ENCODE measurements at places on chromosomes 16 and 17.

DNA sequence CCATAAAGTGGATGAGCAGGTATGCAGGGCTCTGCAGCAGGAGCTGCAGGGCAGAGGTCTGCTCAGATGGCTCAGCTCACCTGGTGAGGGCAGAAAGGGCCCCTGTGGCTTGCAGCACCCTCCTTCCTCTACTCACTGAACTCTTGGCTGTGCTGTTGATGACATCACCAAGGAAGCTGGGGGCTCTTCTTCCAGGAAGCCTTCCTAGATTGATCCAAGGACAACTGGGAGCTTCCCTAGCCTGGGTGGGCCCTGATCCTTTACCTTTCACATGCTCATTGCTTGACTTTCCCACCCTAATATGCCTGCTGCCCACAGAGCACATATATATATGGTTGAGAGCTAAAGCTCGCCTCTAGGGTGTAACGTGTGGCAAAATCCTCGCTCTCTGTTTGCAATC, 2.5 kb downstream of the KIF19 start:
- DNase-seq: no peak

- no peak for DNase-seq
These were observed 8.5 kb downstream of the SLFN12 start for GRCh38 chr17:35423761-35424160.

GRCh38 chr17:75645889-75646637, 12.8 kb downstream of the SMIM5 start:
- no peak for DNase-seq

GRCh38 chr16:87541872-87542234, 49.0 kb upstream of the ZCCHC14 start:
- no peak for DNase-seq

DNA sequence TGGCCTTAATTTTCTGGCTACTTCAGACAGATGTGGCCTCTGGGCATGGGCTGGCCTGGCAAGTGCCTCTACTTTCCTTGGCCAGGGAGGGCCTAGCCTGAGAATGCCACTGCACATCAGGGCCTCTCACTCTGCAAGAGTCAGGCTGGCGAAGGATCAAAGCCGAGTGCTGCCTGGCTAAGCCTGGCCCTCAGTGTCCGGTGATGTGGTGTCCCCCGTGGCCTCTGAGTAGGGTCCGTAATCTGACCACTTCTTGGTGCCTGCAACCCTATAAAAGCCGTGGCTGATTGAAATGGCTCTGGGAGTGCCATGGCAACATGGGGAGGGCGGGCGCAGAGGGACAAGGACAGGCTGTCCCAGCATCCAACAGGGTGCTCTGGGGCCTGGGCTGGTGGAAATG, 30.2 kb downstream of the TBX4 start:
- DNase-seq: no peak

GRCh38 chr17:7262192-7262934, at the start of gene CLDN7:
Gene CLDN7, minus strand, starts transcription at chr17:7262478. Its CDS starts 435 bp downstream, at chr17:7262043.
- DNase-seq: peak; percentile 80

DNA sequence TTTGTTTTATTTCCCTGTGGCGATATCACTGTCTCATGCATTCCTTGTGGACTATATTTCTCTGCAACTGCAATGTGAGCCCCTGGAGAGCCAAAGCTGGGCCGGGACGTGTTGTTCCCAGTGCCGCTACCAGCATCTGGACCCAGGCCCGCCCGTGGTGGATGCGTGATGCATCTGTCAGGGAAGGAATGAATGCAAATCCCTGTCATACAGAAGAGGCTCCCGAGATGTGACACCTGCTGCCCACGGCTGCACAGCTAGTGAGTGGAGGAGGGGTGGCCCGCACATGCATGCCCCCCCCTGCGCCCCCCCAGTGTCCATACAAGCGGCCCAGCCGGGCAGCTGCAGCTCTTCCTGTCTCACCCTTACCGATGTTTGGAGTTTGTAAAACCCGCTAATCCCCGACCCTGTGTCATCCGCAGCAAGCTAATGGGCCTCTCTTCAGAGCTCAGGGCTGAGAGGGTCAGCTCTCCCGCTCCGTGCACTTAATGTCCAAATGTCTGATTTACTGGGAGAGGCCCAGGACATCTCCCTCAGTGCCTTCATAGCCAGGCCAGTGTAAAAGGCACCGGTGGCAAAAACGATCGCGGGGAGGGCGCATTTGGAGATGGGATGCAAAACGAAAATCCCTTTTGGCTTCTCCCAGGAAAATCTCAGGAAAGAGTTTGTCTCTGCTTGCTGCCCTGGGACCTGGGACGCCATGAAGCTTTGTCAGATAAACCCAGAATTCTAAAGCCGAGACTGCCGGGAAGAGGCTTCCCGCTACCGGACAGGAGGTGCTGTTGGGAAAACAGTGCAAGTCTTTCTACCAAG, 91.8 kb downstream of the FOXL1 start:
- no peak for DNase-seq

DNA sequence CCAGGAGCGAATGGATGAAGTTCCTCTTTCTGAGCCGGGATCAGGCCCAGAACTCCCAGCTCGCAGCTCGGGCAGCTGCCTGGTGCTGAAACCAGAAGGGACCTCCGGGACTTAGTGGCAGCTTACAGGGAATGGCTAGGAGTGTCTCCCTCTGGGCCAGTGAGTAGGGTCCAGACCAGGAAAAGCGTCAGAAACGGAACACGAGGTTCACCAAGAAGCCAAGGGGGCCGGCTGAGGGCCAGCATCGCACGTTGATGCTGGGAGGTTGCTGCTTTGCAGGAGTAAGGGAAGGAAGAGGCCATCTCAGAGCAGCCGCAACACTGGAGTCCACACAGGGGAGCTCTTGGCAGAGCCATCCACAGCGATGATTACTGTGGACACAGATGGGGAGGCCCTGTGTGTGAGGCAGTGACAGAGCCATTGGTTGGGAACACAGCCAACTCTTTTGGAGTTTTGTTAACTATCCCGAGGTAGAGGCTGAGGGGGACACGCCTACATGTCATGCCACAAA, 74.0 kb upstream of the CREBBP start:
- no peak for DNase-seq

DNA sequence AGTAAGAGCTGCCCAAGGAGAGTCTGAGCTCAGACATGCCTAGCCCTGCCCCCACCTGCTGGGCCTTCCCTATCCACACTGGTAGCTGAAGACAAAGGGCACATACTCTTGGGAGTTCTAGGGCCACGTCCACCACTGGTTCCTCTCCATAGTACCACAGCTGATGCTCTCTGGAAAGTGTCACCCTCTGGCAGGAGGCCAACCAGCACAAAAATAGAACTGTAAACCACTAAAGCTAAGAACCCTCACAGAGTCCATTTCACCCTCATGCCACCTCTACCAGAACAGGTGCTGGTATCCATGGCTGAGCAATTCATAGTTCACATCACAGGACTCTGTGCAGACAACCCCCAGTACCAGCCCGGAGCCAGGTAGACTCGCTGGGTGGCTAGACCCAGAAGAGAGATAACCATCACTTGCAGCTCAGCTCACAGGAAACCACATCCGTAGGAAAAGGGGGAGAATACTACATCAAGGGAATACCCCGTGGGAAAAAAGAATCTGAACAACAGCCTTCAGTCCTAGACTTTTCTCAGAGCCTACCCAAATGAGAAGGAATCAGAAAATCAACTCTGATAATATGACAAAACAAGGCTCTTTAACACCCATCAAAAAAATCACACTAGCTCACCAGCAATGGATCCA, 115.3 kb downstream of the CEP112 start:
- DNase-seq: no peak

GRCh38 chr16:175011-175949, 1.2 kb upstream of the HBA1 start:
- no peak for DNase-seq

- DNase-seq: no peak
These were observed 396.7 kb upstream of the MAF start for GRCh38 chr16:79997257-79997656.

- no peak for DNase-seq
These were observed 41.0 kb downstream of the NXPH3 start for GRCh38 chr17:49616601-49617131.

DNA sequence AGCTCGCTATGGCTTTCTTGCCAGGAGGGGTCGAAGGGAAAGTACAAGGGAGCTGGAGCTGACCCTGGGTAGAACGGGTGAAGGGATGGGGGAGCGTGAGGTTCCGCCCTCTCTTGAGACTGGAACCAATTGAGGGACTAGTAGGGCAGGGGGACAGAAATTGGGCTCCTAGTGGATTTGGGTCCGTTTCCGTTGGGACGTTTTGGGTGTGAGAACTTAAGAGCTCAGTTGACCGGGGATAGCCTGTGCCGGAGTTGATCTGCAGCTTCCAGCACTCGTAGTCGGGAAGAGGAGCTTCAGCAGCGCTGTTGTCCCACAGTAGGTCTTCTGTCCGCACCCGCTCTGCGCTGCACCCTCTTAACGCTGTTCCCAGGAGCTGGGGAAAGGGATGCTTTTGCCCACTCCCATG, 481 bp downstream of the CNTROB start:
- DNase-seq: no peak

DNA sequence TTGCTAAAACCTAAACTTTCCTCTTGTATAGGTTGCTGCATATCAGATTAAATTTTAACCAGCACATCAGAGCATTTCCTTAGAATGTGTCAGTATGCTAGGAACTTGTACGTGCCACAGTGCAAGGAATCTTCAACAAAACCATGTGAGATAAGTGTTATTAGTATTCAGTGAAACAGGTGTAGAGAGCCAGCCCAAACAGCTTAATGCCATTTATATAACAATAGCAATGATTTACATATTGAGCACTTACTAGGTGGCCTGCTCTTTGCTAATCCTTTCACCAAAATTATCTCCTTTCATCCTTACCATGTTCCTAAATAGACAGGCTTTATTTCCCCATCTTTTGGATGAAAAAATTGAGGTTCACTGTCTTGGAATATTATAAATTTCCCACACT, 485.7 kb downstream of the HS3ST4 start:
- no peak for DNase-seq

GRCh38 chr17:81267390-81268067, 27.6 kb downstream of the SLC38A10 start:
- DNase-seq: no peak

DNA sequence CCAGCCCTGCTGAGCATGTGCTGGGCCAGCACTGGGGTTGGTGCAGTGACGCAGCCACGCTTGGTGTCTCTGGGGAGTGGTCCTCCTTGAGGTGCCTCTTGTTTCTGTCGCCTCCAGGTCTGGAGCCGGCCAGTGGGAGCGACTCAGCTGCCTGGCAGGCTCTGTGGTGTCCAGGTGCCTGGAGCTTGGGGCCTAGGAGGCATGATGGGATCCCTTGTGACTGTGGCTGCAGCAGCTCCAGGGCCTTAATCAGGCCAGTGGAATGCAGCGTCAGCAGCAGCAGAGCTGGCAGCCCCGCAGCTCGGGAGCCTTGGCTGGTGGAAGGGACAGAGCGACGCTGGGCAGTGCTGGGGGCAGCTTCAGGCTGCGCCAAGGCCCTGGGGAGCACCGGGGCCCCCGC, 74.7 kb upstream of the CIBAR2 start:
- no peak for DNase-seq

GRCh38 chr17:32299580-32300164, 34.0 kb downstream of the RHBDL3 start:
- no peak for DNase-seq

- DNase-seq: no peak
These were observed 21.5 kb downstream of the MBTD1 start for GRCh38 chr17:51238255-51238887.

DNA sequence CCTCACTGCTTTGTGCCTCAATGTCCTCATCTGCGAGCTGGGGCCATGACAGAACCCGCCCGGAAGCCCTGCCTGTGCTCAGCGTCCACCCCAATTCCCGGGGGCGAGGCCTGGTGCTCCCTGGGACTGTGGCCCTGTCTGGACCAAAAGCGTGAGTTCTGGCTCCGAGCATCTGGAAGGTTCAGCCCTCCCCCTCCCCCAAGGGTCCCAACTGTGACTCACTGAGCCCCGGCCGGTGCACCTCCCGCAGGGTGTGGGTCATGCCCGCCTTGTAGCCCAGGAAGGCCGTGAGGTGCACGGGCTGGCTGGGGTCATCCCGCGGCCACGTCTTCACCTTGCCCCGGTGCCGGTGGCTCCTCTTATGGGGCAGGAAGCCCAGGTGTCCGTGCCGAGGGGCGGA, 755 bp downstream of the RPL3L start:
- no peak for DNase-seq

DNA sequence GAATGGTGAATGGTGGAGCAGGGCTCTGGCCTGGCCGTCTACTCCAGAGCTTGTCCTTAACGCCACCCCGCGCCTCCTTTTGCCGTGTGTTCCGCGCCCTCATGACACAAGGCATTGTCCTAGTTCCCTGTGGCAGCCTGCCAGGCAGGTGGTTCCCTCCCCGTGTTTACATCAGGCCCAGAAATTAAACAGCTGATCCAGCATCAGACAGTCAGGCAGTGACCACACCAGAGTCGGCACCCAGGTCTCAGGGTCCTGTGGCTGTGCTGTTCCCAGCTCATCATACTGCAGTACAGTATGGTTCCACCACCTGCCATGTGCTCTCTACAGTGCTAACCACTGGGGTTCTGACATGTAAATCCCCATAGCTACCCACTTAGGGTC, 119.7 kb downstream of the RAB11FIP4 start:
- DNase-seq: peak; percentile 91

- DNase-seq: no peak
These were observed 39.2 kb downstream of the TEKT5 start for GRCh38 chr16:10655415-10655977.

DNA sequence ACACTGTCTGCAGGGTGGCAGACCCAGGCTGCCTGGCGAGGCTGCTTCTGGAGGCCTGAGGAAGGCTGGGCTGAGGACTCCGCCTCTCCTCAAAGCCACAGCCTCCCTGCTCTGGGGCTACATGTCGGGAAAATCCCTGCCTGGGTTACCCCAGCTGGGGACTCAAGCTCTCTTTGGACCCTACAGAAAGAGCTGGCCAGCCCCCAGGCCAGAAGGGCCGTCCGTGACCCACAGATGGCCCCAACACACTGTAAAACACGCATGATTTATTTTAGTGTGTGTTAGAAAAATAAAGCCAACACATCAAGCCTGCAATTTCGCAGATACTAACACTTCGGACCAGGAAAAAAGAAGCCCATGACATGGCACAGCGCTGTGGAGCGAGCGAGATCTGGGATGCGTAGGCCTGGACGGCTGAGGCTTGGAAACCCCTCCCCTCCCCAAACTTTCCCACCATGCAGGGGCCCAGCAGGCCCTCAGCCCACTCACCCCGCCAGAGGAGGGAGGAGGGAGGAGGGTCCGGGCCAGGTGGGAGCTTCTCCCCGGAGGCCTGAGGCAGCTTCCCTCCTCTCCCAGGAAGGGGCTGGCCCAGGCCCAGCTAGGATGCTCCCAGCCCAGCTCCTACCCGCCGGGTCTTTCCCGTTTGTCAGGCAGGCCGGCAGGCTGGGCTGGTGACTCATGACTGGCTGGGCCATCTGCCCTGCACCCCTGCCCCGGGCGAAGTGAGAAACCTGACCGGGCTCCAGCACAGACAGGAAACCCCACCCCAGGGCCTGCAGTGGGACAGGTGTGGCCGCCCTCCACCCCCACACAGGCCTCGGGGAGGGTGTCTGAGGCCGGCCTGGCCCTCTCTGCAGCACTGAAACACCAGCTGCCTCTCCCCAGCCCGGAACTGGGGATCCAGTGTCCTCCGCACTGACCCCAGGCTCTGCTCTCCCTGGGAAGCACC, 34.1 kb upstream of the SLC38A10 start:
- peak; percentile 49 for DNase-seq
